ENCODE measurements at places on chromosomes 1 and 21.

- no peak for DNase-seq
Observed at GRCh38 chr1:118188411-118188810, 3.4 kb upstream of the SPAG17 start.

DNA sequence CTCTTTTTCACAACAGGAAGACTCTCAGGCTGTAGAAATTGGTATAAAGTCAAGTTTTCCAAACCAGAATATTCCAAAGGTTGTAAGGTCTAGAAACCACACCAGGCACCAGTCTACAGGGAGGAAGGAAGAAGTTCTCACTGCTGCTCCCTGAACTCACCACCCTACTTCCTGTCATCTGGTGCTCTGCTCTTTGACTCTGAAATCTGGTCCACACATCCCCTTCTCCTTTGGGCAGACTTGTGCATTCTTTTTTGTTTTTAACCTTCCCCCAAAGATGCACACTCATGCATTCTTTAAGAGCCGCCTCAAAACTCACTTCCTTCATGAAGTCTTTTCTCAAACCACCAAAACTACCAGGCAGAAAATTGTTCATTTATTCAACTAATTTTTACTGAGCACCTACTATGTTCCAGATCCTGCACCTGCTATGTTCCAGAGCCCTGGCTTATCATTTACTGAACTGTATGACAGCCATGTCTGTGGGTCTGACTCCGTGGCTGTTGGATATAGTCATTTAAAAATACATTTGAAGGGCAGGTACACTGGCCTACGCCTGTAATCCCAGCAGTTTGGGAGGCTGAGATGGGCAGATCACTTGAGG is 30.1 kb upstream of the EPS15 start:
- no peak for DNase-seq

DNA sequence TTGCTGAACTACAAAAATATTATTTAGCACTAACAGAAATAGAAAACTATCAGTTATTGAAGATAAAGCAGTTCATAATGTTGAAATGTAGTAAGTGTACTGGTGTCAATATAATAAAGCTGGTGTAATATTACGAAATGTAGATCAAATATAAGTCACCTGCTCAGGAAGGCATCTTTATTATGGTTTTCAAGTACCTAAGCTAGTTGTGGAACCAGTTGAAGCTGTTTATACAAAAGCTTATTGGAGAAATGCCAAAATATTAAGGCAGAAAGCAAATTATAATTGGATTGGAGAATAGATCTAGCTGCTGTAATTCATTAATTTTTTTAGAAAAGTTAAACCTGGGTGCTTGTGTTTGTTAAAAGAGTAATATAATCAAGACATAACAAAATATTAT is 6.2 kb upstream of the MARK1 start:
- no peak for DNase-seq

DNA sequence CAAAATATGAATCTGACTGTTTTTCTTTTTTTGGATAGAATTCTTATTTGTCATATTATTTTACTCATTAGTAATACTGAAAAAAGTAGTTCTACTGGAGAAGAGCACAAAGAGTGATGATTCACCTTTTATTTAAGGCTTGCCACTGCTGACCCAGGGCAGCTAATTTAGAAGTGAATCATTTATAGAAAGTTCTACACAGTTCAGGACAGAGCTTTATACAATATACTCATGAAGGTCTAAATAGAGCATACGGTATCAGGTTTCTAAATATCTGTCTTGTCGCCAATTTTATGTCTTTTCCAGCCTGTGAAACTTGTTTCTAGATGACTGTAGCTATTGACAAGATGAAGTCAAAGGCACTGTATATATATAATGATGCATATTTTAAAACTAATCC is 25.0 kb downstream of the GIPC2 start:
- no peak for DNase-seq

- DNase-seq, result no peak
Observed at GRCh38 chr1:201772178-201772577, 56.8 kb upstream of the IPO9 start.

DNA sequence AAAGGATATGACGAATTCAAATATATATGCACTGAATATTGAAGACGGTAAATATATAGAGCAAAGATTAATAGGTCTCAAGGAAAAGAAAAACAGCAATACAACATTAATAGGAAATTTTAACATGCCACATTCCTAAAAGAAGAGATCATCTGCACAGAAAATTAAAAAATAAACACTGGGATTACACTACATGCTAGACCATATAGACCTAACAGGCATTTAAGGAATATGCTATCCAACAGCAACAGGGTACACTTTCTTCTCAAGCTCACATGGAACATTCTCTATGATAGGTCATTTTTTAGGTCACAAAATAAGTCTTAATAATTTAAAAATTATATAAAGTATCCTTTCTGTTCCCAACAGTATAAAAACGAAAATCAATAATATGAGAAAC is 1038.3 kb downstream of the KCNT2 start:
- DNase-seq, result no peak

DNA sequence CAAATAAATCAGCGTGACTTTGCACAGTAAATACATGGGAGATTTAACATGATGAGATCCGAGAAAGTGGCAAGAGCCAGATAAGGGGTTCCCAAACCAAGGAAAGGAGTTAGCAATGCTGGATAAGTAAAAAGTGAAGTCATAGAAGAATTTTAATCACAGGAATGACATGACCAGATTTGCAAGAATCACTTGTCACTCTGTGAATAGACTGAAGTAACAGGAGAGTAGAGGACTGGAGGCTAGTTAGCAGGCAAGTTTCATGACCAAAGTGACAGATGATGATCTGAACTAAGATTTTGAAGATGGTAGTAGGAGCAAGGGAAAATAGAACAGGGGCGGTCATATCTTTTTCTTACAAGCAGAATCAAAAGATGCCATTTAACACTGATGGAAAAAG is 8.4 kb downstream of the CFH start:
- DNase-seq, result no peak

DNA sequence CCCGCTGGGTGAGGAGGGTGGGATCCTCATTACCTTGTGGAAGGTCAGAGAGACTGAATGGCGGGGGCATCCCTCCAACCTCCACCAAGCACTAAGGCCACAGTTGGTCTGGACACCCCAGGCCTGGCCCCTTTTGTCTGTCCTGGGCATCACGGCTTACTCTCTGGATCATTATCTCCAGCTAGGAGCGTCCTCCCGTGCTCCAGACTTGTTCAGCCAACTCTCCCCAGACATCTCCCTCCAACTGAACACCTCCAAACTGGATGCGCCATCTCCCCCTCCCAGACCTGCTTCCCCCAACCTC is 7.3 kb upstream of the GJB5 start:
- no peak for DNase-seq

DNA sequence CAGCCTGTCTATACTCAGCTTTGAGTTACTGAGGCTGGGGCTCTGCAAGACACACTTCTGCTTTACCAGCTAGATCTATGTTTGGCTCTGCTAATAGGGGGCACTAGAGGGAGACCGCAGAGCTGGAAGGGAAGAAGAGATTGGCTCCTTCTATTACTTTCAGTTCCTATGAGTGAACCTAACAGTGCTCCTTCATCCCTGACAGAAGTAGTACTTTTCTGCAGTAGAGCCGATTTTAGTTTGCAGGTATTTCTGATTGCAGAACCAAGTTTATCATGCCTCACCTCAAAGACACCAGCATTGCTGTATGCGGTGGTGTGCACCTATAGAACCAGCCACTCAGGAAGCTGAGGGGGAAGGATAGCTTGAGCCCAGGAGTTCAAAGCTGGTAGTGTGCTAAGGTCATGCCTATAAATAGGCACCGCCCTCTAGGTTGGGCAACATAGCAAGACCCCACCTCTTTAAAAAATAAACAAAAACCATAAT is 5.7 kb upstream of the ZDHHC18 start:
- DNase-seq, result no peak

DNA sequence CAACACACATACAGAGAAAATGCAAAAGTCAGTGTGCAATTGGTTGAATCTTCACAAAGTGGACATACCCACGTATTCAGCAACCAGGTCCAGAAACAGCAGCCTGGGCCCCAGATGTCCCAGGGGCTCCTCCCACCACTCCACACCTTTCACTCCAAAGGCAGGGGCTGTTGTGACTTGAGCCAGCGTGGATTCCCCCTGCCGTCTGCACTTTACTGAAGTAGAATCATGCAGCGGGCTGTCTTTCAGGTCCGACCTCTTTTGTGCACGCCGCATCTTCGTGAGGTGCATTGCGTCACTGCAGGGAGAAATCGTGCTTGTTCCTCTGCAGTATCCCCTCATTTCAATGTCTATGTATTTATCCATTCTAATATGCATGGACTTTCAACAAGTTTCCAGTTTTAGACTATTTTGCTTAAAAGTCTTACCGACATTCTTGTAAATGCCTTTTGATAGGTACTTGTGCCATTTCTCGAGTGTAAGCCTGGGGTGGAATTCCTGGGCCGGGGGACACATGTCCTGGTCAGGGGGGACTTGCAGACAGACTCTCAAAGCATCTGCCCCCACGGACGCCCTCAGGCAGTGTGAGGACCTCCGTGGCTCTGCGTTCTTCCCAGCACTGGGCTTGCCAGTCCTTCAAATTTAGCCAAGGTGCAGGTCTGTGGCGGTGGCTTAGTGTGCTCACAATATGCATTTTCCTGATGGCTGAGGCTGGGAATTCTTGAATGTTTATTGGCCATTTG is 29.3 kb upstream of the ACTRT2 start:
- no peak for DNase-seq

GRCh38 chr21:32099812-32100416 is 178.9 kb downstream of the MIS18A start:
- DNase-seq, result no peak

- no peak for DNase-seq
Observed at GRCh38 chr1:18328803-18329202, 151.9 kb upstream of the KLHDC7A start.

GRCh38 chr21:38206646-38207045 is 50.1 kb upstream of the KCNJ15 start:
- DNase-seq, result no peak

- no peak for DNase-seq
Observed at GRCh38 chr1:46642115-46642680, 25.6 kb upstream of the MOB3C start.

DNA sequence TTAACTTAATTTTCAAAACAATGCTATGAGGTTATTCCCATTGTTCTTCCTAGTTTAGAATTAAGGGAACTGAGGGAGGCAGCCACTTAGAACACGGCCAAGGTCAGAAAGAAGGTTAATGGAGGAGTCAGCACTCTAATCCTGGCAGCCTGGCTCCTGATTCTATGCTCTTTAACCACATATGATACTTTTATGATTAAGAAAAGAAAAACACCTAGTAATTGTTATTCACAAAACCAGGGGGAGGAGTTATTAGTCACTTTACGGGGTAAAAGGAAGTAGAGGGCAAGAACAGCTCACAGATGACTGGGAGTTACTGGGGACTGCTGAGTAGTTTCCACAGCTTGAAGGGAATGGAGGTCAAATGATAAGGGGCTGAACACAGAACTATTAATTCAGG is 38.6 kb downstream of the GADD45A start:
- no peak for DNase-seq

Data from right renal cortex interstitium (tissue), 3 donors.